ENCODE measurements at places on chromosomes 7 and 10.

GRCh38 chr10:67327626-67328535, 368.1 kb downstream of the CTNNA3 start:
- no peak for DNase-seq

DNA sequence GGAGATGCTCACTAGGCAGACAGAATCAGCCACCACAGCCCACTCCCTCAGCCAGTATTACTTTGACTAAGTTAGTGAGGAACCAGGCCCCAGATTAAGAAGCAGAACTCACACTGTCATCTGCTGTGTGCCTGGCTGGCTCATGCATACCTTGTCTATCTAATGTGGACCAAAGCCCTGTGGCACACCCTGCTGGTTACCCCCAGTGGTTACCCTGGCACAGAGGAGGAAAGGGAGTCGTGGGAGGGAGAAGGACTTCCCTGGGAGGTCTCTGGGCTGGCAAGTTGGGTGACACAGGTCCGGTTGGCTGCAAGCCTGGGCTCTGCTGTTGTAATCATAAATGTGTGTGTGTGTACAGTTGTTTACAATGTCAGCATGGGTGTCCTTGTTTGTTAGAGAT, 7.5 kb upstream of the SH2D4B start:
- no peak for DNase-seq

- no peak for DNase-seq
Measured at GRCh38 chr7:92071032-92071431, 63.2 kb downstream of the CYP51A1 start.

- no peak for DNase-seq
Measured at GRCh38 chr7:1675036-1675671, 5.1 kb downstream of the ELFN1 start.

DNA sequence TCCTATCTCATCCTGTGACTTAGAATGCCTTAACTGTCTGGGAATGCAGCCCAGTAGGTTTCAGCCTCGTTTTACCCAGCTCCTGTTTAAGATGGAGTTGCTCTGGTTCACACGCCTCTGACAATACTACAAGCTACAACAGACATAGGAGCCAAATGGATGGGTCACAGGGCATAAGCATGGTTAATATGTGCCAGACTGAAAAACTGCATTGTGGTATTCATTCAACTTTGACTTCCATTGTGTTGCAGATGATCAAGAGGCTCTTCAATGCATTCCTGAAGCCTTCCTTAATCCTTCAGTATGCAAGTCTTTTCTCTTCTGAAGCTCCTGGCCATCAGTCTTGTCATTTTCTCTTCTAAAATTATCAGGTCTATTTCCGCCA, 20.3 kb upstream of the RNF32 start:
- DNase-seq, result no peak

- DNase-seq, result no peak
Measured at GRCh38 chr7:138798836-138799235, 840 bp upstream of the ATP6V0A4 start.

GRCh38 chr7:93551063-93551895, 23.2 kb downstream of the CALCR start:
- DNase-seq, result peak; percentile 30

DNA sequence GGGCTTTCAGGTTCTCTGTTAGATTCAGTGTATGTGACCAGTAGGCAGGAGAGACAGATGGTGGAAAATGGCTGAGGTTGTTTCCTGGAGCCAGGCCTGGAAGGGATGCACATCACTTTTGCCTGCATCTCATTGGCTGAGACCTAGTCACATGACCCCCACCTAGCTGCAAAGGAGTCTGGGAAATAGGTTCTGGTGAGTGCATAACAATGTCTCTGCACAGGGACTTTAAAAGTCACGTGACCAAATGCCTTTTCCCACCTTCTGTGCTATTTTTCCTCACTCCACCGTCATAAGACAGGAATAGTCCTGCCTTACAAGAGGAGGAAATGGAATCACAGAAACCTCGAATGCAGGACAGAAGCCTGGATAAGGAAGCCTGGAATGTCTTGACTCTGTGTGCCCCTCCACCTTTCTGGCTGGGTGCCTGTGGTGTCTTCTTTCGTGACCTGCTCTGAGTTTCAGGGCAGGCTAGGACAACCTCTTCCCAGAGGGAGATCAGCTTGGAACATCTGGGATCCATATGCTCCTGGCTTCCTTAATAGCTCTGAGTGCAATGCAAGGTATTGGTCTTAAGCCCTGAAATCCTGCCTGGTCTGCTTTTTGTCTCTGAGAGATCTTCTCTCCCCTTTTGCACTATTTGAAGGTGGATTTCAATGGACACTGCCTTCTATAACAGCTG, 139.9 kb upstream of the ZNF438 start:
- DNase-seq, result no peak

DNA sequence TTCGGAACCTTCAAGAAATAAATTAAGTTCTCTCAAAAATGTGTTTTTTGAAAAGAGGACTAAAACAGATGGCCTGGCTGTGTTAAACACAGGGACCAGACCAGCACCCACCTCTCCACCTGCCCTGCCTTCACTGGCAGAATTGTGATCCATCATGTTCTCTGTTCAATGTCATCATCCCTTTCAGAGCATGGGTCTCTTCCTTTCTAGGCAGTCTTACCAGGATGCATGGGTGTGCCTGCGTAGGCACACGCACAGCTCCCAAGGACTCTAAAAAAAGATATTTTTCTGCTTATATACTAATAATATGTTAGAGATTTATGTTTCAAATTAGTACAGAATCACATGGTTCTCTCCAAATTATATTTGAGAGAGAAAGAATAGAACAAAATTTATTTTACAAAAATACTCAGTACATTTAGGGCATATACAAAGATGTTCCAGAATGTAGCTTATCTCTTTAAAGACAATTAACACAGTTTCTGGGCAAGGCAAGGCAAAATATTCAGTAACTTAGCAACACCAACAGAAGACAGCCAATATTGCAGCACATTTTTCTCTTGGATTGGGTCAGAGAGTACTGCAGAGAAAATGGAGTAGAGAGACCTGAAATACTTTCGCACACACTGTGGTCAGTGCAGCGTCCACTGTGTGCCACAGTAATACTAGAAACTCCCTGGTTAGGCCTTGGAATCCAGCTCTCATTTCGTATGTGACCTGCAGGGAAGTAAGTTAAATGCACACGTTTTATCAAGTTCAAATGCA, 52.8 kb downstream of the EGFR start:
- DNase-seq, result no peak

- no peak for DNase-seq
Measured at GRCh38 chr7:96285579-96285978, 36.3 kb downstream of the SLC25A13 start.

GRCh38 chr10:124116771-124117510, 23.5 kb upstream of the CHST15 start:
- DNase-seq, result no peak

- peak; percentile 4 for DNase-seq
Measured at GRCh38 chr7:93902777-93903423, 3.5 kb upstream of the GNGT1 start.

GRCh38 chr7:40746841-40747556, 612.2 kb downstream of the SUGCT start:
- no peak for DNase-seq

DNA sequence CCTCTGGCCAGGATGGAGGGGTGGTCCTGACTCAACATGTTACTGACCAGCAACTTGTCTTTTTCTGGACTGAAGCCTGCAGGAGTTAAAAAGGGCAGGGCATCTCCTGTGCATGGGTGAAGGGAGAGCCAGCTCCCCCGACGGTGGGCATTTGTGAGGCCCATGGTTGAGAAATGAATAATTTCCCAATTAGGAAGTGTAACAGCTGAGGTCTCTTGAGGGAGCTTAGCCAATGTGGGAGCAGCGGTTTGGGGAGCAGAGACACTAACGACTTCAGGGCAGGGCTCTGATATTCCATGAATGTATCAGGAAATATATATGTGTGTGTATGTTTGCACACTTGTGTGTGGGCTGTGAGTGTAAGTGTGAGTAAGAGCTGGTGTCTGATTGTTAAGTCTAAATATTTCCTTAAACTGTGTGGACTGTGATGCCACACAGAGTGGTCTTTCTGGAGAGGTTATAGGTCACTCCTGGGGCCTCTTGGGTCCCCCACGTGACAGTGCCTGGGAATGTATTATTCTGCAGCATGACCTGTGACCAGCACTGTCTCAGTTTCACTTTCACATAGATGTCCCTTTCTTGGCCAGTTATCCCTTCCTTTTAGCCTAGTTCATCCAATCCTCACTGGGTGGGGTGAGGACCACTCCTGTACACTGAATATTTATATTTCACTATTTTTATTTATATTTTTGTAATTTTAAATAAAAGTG, 6.0 kb downstream of the PLAU start:
- DNase-seq, result no peak

GRCh38 chr7:103712991-103713778, 267.2 kb upstream of the SLC26A5 start:
- no peak for DNase-seq

DNA sequence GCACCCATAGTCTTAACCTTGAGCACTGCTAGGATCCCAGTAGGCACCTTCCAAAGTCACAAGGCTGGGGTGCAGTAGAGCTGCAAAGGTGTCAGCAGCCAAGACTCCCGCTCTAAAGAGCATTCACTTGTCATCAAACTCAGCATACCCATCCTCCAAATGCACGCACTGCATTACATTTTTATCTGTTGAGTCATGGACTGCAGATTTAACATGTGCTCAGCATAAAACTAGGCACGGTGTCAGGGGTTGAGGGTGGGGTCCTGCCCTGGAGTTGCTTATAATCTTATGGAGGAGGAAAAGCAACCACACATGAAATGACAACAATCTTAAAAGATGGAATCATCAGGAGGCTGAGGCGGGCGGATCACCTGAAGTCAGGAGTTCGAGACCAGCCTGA, 102.6 kb downstream of the PARP12 start:
- DNase-seq, result no peak

DNA sequence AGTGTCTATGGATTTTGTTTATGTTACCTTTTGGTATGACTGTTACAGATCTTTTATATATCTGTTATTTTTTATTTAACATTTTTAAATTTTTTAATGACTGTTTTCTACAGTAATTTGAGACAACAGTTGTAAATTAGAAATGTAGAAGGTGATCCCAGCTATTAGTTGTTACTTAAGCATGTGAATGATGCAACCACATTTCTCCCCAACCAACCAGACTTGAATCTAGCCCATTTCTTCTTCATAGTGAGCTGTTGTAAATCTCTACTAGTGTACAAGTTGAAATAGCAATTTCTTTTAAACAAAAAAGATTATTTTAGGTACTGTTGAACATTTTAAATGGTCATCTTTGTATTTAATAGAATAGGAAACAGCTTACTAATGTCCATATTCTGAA, 18.0 kb downstream of the TMEM106B start:
- DNase-seq, result no peak

- DNase-seq, result no peak
Measured at GRCh38 chr7:3896169-3896765, 595.2 kb downstream of the SDK1 start.

DNA sequence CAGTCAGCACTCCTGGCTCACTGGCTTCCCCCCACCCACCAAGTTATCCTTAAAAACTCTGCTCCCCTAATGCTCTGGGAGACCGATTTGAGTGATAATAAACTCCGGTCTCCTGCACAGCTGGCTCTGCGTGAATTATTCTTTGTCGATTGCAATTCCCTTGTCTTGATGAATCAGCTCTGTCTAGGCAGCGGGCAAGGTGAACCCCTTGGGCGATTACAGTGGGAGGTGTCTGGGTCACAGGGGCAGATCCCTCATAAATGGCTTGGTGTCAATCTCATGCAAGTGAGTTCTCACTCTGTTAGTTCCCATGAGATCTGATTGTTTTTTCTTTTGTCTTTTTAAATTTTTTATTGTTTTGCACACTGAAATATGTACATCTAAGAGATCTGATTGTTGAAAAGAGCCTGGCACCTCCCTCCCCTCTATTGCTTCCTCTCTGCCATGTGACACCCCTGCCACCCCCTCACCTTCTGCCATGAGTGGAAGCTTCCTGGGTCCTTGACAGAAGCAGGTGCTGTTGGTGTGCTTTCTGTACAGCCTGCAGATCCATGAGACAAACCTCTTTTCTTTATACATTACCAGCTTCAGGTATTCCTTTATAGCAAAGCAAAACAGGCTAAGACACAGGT, 20.5 kb downstream of the OTUD1 start:
- DNase-seq, result no peak

- DNase-seq, result no peak
Measured at GRCh38 chr10:69908124-69908523, 106.4 kb downstream of the COL13A1 start.

DNA sequence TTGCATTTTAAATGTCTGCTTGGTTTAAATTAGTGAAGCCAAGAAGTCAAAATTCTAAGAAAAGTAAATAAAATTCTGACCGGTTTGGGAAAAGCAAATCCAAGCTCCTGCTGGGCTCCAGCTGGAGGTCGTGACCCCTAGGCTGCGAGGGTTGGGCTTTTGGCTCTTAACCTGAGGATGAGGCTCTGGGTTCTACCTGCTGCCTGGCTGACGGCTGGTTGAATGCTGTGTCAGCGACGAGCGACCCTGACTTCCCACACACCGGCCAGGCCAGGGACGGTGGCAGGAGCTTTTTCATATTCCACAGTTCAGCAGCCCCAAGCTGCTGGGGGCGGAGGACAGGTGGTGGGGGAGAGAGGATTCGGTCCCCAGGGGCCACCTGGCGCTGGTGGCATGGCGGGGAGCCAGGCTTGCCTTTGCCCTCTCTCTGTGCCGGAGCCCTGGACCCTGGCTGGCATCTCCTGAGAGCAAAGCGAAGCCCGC, 843 bp upstream of the PLPP4 start:
- DNase-seq, result no peak

DNA sequence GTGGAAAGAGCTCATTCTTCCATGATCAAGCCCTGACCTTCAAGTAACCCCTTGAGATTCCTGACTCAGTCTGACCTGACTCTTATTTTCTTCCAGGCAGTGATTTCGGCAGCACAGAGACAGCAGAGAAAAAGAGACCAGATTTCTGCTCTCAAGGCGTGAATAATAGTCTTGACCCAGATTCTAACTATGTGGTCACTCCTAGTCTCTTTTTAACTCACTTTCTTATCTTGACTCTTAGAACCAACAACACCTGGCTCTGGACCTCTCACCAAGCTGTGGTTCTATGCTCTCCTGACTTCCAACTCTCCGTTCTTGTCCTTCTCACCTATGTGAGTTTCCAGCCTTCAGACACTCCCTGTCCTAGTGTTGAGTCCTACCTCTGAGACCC, 36.9 kb upstream of the KDM7A start:
- no peak for DNase-seq

DNA sequence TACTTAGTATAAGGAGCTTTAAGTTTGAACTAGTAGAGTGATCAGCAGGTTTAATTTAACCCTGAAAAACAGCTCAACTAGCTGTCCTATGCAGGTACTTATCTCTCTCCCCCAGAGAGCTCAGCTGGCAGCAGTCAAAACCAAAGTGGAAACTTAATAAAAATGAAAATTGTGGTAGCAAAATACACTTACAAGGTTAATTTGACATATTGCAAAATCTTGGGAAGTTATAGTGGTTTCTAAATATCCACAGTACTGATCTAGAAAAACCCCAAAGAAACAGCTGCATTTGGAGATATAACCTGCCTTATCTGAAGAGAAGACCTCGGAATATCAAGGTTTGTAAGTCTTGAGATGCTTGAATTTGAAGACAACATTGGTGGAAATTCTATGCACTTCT, 269.2 kb downstream of the RNLS start:
- DNase-seq, result no peak

- DNase-seq, result no peak
Measured at GRCh38 chr7:13987395-13987794, 2.1 kb downstream of the ETV1 start.
